ENCODE measurements at places on chromosomes 16 and 17. TPM values are rescaled to one million over a fixed set of nuclear protein-coding genes. Genes with fewer than 3 reads are reported as not detected.

Gene EVI2B
- 100 TPM for total RNA-seq

- no peaks in the 10 kb centered on the region for H3K4me1 ChIP-seq
- no peaks in the 10 kb centered on the region for H3K36me3 ChIP-seq
- no peak overlapping the region for H3K4me3 ChIP-seq
Measured at GRCh38 chr16:86874141-86874540, 295.8 kb downstream of the FOXL1 start.

GRCh38 chr16:62135446-62135845 is 99.2 kb upstream of the CDH8 start:
- no peak overlapping the region for H3K27ac ChIP-seq
- no peaks in the 10 kb centered on the region for H3K36me3 ChIP-seq
- H3K4me3 ChIP-seq: no peak overlapping the region
- no peaks in the 10 kb centered on the region for H3K27me3 ChIP-seq
- no peak for DNase-seq

DNA sequence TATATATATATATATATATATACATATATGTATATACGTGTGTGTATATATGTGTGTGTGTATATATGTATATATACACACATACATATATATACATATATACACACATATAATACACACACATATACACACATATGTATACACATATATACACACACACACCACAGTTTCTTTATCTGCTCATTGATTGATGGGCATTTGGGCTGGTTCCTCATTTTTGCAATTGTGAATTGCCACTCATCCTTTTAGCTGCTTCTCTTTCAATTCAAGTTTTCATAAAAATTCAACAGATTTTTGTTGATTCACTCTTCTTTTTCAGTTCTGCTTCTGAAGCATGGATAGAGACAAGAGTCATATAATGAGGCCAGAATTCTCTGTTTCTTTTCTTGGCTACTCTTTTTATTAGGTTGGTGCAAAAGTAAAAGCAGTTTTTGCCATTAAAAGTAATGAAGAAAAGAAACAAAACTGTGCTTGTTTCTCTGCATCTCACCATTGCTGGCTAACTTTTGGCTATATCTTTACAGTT is 44.5 kb downstream of the SLFN5 start:
- peaks cover 25% of the 10 kb centered on the region for H3K4me1 ChIP-seq

- H3K4me3 ChIP-seq: no peak overlapping the region
- no peaks in the 10 kb centered on the region for H3K4me1 ChIP-seq
- no peaks in the 10 kb centered on the region for H3K36me3 ChIP-seq
- H3K27me3 ChIP-seq: peaks cover 2% of the 10 kb centered on the region
Measured at GRCh38 chr16:66197668-66198278, 168.7 kb upstream of the CDH5 start.

GRCh38 chr17:59341922-59342321 is 10.5 kb downstream of the YPEL2 start:
- no peak for DNase-seq
- no peak overlapping the region for H3K4me3 ChIP-seq
- peak overlapping the region; percentile 62 for H3K27ac ChIP-seq
- peaks cover 11% of the 10 kb centered on the region for H3K36me3 ChIP-seq

DNA sequence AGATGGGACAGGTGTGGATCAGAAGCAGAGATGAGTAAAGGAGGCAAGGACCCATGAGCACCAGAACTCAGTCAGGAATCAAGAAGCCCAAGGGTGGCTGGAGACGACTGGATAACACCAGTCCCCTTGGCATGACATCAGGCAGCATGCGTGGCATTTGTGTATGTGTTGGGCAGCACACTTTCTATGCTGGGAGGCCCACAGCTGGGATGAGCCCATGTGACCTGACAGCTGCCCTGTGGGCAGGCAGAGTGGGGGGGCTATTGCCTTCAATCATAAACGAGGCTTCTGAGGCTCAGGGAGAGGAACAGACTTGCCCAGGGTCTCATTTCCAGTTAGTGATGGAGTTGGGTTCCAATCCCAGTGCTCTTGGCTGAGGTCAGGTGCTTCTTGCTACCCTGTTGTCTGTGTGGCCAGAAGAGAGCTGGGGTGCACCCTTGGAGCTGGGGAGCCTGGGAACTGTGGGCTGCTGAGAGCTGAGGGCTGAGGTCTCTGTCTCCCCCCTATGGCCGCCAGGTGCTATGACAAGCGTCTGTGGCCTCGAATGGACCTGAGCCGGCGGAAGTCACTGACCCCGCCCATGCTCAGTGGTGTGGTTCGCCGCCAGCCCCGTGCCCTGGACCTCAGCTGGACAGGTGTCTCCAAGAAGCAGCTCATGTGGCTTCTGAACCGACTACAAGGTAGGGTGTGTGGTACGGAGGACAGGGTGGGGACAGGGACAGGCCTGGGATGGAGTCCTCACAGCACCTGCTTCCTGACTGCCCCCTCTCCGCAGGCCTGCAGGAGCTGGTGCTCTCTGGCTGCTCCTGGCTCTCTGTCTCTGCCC is 7.1 kb upstream of the ORAI3 start:
- H3K27ac ChIP-seq: peak overlapping the region; percentile 82
- no peaks in the 10 kb centered on the region for H3K27me3 ChIP-seq
- H3K4me1 ChIP-seq: peaks cover 26% of the 10 kb centered on the region
- peaks cover 23% of the 10 kb centered on the region for H3K36me3 ChIP-seq

Gene CACNG3
- total RNA-seq: not detected

GRCh38 chr16:57471852-57472664 is 9.6 kb downstream of the POLR2C start:
- peak overlapping the region; percentile 68 for H3K27ac ChIP-seq
- peaks cover 12% of the 10 kb centered on the region for H3K36me3 ChIP-seq
- no peak overlapping the region for H3K4me3 ChIP-seq
- no peaks in the 10 kb centered on the region for H3K27me3 ChIP-seq
- H3K4me1 ChIP-seq: peaks cover 13% of the 10 kb centered on the region

DNA sequence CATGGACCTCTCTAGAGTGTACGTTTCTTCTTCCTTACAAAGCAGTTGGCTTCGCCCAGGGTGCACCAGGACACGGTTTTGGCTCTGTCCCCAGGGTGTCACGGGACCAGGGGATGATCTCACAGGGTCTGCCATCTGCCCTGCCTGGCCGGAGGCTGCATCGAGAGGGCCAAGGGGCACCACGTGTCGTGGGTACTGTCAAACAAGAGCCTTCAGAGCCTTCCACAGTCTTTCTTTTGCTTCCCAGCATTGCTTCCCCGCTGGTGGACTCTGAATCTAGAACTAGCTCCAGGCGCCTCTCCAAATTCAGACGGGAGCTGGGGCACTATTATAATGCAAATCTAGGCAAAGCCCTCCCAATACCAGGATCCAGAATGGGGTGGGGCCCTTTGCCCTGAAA is 47.9 kb downstream of the MAPT start:
- no peak for DNase-seq
- peaks cover 8% of the 10 kb centered on the region for H3K4me1 ChIP-seq
- H3K27ac ChIP-seq: no peak overlapping the region

DNA sequence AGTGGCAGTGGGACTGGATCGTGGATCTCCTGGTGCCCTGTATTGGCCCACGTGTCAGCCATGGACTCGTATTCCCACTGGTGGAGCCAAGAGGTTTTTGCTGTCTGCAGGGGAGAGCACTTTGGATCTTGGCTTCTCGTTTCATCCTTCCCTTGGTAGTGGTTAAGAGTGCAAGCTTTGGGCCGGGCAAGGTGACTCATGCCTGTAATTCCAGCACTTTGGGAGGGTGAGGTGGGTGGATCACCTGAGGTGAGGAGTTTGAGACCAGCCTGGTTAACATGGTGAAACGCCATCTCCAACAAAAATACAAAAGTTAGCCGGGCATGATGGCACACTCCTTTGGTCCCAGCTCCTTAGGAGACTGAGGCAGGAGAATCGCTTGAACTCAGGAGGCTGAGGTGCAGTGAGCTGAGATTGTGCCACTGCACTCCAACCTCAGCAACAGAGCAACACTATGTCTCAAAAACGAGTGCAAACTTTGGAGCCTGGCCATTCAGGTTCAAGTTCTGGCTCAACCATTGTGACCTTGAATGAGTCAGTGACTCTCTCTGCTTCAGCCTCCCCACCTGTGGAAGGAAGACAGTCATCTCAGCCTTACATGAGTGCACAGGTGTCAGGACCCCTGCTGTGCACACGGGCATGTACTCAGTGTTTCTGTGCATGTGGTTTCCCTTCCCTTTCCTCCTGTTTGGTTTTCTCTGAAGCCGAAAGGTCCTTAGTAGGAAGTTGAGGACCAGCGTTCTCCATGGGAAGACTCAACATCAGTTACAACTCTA is 57.4 kb downstream of the PLCG2 start:
- no peaks in the 10 kb centered on the region for H3K36me3 ChIP-seq
- no peak overlapping the region for H3K4me3 ChIP-seq
- no peak for DNase-seq
- no peak overlapping the region for H3K27ac ChIP-seq
- H3K4me1 ChIP-seq: peaks cover 20% of the 10 kb centered on the region

- H3K4me1 ChIP-seq: peaks cover 79% of the 10 kb centered on the region
- H3K27me3 ChIP-seq: no peaks in the 10 kb centered on the region
- H3K27ac ChIP-seq: peak overlapping the region; percentile 87
- DNase-seq: no peak
- peak overlapping the region; percentile 70 for H3K4me3 ChIP-seq
- peaks cover 13% of the 10 kb centered on the region for H3K36me3 ChIP-seq
Measured at GRCh38 chr17:66403846-66404556, 101.6 kb downstream of the PRKCA start.

GRCh38 chr16:4115949-4116318 is 308 bp downstream of the ADCY9 start:
- peaks cover 39% of the 10 kb centered on the region for H3K4me1 ChIP-seq
- peaks cover 17% of the 10 kb centered on the region for H3K27me3 ChIP-seq
- H3K4me3 ChIP-seq: peak overlapping the region; percentile 74
- DNase-seq: no peak
